Renal cortical epithelial cell (primary cell): ENCODE measurements at places on chromosomes 2 and 18.

DNA sequence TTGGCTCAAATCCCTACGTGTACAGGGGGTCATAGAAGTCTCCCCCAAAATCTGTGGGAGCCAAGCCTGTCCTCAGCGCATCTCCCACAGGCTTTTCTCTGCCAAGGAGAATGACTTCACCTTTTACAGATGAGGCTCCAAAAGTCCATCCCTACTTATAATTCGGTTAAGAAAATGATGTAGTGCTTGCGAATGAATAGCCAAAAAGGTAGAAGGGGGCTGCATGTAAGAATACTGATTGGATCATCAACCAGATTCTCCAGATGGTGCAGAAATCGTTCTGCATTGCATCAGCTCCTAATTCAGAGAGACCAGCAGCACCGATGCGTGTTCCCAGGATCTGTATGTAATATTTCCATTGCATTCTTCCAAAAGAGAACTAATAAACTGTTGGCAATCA lies 91.9 kb downstream of the EPHA4 start:
- DNase-seq = no peak

DNA sequence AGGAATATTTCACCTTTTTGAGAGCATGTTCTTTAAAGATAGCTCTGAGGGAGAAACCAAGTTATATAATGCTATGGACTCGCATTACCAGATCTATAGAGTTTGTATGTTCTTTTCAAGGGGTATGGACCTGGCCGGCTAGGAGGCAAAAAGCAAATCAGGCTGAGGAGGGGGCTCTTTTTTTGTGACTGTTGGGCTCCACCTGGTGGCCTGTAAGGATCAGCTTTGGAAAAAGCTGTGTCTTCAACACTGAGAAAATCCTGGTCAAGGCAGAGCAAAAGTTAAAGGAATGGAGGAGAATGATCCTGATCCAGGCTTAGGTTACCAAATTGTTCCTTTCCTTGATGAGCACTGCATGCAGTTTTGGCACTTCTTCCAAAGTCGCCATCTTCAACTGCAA lies 180.5 kb downstream of the DIS3L2 start:
- DNase-seq = peak; percentile 26

DNA sequence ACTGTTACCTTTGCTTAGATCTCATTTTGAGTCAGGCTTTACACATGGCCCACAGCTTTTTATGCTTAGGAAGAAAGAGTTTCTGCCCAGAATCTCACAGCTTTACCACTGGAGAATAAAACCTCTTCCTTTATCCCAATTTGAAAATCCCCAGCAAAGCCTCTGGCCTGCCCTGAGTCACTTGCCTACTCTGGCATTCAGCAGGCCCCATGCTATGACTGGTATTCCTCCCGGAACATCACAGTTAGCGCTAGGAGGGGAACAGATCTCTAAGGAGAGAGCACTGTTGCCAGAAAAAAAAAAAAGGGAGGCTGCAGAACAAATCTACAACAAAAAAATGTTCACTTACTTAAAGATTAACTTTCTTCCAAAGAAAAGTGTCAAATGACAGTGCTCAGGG lies 152.9 kb upstream of the DNMT3A start:
- peak; percentile 35 for DNase-seq

DNA sequence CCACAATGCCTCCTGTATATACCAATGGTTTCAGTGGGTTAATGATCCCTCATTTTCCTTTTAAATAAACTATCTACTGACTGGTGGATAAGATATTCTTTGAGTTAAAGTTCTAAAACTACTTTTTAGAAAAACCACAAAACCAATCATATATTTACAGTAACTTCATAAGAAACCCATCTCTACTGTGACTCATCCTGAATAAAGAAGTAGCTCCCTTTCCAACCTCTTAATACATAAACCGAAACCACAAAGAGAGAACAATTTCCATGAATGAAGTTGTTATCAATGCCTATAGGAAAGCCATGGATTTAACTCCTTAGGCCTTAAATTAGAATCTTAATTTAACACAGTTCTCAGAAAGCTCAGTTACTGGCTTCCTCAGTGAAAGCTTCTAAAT lies 227.0 kb upstream of the SMAD7 start:
- DNase-seq = peak; percentile 57

DNA sequence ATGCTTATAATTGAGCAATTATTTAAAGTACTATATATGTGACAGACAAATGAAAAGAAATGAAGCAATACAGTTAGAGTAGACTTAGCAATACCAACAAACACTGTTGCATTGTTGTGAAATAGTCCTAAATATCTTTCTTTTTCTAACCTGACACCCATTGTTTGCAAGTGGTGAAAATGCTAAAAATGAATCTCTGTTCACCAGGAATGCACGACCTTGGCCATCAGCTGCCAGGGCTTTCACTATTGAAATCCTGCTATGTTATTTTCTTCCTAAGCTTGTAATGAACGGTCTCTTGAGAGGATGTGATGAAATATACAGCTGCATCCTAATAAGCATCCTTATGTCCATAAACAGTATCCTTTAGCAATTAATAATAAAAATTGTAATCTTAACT lies 136.2 kb upstream of the MGAT5 start:
- DNase-seq = no peak

DNA sequence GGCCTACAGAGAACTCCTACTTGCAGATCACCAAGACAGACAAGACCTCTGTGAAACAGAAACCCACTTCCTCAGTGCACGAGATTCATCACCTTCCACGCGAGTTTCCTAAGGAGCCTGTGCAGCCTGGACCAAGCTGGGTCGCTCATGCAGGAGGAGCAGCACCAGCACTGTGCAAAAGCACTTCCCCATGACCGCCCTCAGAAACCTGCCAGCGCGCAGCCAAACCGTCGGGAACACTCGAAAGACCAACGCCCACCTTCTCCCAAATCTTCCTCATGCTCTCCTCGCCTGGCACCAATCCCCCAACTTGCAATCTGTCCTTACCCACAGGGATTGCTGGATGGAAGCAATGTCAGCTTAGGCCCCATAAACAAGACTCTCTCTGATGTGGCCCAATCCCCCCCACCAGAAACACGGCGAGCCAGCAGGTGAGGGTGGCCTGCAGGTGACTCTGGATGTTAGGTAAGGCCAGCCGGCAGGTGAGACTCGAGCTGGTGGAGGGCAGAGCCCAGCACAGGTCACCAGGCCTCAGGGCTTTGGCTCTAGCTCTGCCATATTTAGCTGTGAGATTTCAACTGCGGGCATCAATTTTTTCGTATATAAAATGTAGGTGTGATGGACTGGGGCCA lies 69.4 kb downstream of the PXDN start:
- DNase-seq = no peak

- no peak for DNase-seq
These were observed 33.0 kb upstream of the CCDC150 start for GRCh38 chr2:196606516-196606915.

DNA sequence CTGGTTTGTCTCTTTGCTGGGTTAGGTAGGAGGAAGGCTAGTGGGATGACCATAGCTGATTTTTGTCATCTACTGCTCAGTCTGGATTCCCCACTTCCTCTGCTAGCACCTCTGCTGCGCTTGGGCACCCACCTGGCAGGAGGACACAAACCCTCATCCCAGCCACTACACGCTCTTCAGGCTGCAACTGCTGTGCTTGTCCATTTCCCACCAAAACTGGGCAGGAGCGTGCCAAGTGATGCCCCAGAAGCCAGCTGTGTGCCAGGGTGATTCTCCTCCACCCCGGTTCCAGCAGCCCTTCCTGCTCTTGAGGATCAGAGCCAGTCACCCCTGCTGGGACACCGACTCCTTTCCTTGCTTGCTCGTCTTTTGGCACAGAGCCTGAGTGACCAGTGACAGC lies 15.7 kb upstream of the PER2 start:
- no peak for DNase-seq

- DNase-seq = no peak
These were observed 6.9 kb upstream of the CNNM4 start for GRCh38 chr2:96753661-96754282.

DNA sequence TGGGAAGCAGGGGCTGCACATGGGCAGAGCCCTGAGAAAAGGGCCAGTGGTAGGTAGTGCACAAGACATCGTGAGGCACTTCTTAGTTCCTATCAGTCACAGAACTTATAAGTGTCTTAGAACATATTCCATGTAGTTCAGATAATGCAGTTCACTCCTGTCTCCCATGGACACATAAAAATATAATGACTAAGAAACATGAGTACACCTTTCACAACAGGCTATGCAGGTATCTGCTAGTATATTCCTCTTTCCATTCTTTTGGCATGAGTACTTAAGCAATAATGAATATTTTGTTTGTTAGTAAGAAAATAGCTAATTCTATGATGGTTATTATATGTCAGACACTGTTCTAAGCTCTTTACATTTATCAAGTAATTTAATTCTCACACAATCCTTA lies 808.4 kb downstream of the BCL11A start:
- no peak for DNase-seq

DNA sequence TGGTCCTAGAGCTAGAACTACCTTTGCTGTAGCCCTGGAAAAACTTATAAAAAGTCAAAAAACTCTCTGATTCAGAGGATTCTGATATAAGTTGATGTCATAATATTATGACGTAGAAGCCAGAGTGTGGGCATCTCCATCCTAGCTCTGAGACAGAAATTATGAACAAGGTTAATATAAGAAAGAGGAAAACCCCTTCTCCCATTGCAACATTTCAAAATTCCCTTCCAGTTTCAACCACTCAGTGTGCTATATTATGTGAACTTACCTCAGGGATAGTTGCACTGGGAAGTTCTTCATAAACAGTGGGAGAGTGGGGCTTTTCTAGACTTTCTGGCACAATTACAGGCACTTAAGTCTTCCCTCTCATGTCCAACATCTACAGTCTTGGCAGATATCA lies 171.6 kb downstream of the PIK3C3 start:
- DNase-seq = peak; percentile 20

DNA sequence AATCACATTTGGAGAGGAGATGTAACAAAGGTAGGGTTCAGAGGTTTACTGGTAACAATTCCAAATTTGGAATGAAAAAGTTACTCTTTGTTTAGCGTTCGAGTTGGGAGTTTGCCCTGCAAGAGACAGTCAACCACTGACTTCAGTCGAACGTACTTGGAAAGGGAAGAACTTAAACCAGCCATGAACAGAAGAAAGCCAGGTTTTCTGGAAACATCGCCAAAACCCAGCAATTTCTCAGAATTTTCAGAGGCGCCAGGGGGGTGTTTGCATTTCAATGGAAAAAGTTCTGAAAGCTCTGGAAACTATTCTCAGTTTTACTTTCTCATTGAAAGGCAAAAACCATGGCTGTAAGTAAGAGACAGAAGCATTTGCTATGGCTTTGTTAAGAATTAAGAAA lies 28.5 kb upstream of the AQP4 start:
- DNase-seq = no peak
